ENCODE measurements at places on chromosomes 3 and 15.
A peak's percentile ranks its signal among the peaks of the same experiment; 100 is the strongest.

- no peak for DNase-seq
Observed at GRCh38 chr3:159273608-159274007, 471.8 kb downstream of the MFSD1 start.

GRCh38 chr3:141278196-141279076, 46.8 kb downstream of the PXYLP1 start:
- no peak for DNase-seq

GRCh38 chr3:134357914-134358811, 16.1 kb downstream of the AMOTL2 start:
- no peak for DNase-seq

DNA sequence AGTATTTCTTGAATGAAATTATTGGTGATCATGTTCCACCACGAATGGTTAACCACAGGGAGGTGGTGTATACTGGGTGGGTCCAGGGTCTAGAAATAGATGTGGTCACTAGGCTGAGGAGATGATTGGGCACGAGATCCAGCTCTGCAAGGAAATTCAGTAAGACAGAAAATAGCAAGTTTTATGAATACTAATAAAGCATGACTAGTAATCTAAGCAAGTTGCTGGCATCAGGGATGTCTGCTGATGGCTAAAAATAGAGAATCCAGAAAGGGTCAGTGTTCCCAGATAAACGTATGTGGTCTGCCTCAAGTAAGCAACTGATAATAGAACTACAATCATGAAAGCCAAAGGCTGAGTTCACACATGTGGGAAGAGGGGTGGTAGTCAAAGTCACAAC, 108.3 kb upstream of the FRMD4B start:
- no peak for DNase-seq

DNA sequence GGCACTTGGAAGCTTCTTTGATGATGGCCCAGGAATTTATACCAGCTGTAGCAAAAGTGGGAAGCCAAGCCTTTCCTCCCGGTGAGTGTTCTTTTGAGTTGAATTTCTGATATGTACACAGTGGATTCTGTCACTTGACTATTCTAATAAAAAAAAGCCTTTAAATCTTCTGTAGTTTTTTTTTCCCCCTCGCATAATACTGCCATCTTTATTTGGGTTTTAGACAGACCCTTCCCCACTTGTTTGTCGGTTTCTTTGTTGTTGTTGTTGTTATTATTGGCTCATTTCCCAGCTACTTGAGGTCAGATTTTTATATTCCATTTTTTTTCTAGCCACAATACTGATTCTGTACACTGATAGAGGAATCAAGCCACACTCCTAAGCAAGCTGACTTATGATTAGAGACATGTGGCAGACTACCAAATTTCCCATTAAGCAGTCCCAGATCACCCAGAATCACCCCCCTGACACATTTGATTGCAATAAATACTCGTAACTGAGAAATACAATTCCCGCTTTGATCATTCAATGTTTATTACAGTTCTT, 122.4 kb upstream of the IL12A start:
- no peak for DNase-seq

DNA sequence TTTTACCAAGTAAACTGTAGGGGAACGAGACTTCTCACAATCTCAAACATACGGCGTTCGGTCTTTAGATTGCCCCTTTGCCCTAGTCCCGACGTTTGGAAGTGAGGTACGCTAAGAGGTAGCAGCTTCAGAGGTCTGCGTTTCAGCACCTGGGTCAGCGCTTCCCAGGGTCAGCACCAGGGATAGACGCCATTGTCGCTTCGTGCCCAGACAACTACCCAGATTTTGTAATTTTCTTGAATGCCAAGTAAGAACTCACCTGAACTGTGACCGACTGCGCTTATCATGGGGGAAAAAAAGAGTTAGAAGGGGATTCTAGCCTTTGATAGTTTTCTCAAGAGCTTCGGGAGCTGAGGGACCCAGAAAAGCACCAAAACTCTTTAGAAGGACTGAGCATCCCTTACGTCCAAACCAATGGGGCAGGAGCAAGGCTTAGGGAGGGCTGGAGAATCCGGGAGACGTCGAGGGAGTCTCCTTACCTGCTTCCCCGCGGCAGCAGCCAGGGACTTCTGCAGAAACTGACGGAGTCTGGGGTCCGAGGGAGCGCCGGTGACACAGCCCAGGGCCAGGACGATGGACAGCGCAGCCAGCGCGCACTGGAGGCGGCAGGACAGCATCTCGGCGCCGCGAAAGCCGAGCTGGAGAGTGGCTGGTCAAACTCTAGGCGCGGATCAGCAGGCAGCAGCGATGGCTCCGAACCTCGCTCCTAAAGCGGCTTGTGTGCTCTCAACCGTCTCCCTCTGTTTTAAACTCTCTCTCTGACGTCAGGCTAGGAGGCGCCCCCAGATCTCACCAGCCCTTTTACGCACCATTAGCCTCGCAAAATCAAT, at the start of gene SST:
Gene SST, minus strand, starts transcription at position 720 of the 830 bp plus-strand sequence. Its CDS starts 103 bp downstream, at position 617.
- no peak for DNase-seq

DNA sequence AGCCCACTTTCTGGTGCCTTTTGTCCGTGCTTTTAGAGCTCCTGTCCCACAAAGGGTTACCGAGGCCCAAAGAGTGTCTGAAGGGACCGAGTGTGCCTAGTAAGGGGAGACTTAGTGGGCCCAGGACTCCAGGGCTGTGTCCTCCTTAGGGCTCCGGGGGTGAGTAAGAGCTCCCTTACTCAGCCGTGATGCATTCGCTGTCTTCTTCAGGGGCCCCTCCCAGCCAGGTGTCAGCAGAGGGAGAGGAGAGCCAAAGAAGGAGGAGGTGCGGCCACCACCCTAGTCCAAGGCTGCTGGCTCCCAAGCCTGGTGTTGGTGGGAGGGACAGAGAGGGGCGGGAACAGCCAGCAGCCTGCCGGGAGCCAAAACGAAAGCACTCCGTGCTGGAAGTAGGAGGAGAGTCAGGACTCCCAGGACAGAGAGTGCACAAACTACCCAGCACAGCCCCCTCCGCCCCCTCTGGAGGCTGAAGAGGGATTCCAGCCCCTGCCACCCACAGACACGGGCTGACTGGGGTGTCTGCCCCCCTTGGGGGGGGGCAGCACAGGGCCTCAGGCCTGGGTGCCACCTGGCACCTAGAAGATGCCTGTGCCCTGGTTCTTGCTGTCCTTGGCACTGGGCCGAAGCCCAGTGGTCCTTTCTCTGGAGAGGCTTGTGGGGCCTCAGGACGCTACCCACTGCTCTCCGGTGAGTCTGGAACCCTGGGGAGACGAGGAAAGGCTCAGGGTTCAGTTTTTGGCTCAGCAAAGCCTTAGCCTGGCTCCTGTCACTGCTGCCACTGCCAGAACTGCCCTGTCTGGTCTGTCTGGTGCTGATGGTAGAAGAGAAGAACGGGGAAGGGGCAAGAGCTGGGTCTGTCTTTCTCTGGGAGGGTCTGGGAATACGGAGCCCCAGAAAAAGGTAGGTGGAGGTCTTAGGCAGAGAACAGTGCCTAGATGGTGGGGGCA, at the start of gene IL17RC:
Gene IL17RC, plus strand, starts transcription at position 365 of the 947 bp plus-strand sequence. Its CDS starts 218 bp downstream, at position 583.
- DNase-seq = peak; percentile 82

GRCh38 chr3:160830796-160831195, 74.8 kb downstream of the PPM1L start:
- DNase-seq = no peak

DNA sequence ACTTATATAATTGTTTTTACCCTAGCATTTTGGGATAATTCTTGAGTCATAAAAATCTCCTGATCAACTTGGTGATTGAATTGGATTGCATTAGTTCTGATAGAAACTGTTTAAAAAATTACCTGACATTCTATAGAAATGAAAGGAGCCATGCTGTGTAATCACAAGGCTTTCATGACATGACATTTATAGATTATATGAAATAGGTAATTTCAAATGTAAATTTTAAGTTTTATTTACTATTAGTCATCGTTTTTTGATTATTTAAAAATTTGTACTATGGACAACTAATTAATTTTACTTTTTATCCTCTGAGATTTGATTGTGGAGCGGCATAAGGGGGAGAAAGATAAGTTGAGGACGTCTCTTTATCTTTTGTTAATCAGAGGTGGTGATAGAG, 12.3 kb upstream of the CHD2 start:
- no peak for DNase-seq

DNA sequence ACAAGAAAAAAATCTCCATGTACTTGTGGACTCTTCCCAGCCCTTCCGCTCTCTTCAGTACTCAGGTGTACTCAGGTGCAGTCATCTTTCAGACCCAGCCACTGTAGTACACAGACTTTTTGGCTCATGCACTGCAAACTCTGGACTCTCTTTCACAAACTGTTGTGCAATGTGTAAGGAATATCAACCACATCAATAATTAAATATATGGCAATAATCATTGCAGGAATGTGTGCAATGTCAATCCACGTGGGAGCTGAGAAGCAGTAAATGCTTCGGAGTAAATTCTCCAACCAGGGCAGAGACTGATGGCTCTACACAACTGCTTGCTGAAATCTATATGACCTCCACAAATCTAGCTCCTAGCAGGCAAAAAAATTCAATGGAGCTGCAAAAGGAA, 287.3 kb upstream of the COL8A1 start:
- DNase-seq = no peak

DNA sequence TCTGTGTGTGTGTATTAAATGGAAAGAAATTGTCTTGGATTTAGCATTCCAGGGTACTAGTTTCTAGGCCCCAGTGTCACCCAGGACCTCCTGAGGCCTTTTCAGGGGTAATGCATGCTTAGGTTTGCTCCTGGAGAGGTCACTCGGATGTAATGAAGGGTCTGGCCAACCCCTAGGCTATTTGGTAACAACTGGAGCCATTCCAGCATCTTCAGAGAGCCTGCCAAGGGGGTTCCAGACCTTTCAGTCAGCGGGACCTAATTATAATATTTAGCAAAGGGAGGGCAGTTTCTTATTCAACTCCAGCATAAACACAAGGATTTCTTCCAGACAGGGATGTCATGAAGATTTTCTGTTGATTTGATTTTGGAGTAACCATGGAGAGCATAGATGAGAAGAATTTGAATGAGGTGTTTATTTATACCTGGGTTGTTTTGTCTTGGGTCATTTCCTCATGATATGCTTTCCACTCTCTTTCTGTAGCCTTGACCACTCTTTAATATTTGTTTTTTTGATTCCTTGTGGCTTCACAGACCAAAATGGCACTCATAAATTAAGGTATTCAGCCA, 17.4 kb downstream of the KAT2B start:
- DNase-seq = no peak

DNA sequence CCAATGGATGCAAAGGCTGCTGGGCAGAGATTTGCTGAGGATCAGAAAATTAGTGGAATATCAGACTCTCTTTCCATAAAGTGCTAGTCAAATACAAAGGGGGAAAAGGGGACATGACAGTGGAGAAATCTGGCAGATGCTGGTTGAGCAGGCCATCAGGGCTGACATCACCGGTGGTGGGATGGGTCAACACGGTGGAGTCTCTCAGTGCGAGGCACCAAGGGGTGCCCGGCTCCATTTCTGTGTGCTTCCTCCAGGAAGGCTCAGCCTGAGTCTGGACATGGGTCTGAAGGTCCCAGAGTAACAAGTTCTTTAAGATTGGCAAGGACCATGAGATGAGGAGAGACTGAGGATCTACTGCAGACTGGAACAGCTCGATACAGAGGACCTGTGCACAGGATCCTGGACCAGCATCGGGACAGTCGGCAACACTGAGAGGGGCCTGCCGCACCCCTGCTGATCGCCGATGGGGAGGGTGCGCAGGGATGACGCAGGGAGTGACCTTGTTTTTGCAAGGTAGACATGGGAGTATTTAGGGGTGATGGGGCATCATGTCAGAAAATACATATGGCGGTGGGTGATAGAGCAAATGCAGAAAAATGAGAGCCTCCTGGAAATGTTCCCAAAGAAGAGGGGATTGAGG, 92.7 kb downstream of the SEC22A start:
- no peak for DNase-seq

- DNase-seq = no peak
Observed at GRCh38 chr3:23241256-23241655, 38.1 kb downstream of the UBE2E2 start.

DNA sequence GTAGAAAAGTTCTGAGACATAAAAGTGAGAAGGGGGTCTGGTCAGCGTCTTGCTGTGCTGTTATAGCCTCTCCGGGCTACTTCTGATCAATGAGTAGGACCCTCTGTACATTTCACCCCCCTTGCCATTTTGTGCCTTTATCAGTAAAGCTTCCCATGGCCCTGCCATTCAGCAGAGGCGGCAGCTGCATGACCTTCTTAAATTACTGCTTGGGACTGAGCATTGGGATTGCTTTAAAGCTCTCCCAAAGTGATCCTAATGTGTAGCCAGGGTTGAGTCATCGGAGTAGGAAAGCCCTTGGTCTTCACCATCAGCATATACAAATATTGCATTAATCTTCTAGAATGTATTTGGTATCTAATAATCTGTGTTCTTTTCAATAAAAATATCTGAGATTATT, 70.2 kb downstream of the FMN1 start:
- DNase-seq = no peak

DNA sequence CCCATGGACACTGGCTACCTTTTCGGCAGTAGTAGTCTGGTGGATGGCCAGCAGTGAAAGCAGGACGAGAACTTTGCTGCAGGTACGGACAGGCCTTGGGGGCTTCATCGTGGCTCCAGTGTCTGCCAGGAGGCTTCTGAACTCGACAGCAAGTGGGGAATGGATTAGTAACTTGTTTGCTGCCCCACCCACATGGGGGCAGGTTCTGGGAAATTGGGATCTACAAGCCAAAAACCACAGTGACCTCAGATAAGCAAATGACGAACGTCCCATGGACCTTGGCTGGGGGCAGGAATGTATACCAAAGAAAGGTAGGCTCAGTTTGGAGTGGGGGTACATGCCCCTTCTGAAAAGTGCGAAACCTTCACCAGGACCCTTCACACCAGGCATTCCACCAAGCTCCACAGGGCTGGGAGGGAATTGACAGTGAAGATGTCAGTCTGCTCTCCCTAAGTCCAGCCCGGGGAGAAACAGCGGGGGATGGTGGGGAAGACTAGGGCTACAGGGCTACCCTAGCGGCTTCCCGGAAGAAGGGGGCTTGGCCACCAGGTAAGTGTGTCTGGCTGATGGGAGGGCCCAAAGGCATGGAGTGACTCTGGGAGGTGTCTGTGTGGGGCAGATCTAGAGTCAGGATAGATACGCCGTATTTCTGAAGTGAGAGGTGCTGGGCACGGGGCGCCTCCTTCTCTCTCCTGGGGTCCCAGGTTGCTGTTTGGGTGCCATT, at the start of gene ITIH4:
Gene ITIH4, minus strand, starts transcription at position 138 of the 724 bp plus-strand sequence. Its CDS starts 30 bp downstream, at position 108.
- no peak for DNase-seq

DNA sequence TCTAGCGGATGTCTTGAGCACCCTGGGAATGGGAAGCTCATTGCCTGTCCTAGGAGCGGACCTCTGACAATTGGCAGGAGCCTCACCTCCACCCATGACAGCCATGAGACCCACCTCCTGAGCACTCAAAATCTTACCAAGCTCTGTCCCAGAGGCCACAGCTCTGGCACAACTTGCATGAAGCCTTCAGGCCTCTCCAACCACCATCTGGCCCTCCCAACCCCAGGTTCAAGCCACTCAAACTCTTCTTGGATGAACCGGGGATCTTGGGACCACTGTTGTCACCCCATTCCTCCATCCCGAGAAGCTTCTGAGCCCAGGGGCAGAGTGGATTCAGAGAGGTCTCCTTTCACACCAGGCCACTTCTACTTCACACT, 1.5 kb downstream of the VIPR1 start:
- no peak for DNase-seq

DNA sequence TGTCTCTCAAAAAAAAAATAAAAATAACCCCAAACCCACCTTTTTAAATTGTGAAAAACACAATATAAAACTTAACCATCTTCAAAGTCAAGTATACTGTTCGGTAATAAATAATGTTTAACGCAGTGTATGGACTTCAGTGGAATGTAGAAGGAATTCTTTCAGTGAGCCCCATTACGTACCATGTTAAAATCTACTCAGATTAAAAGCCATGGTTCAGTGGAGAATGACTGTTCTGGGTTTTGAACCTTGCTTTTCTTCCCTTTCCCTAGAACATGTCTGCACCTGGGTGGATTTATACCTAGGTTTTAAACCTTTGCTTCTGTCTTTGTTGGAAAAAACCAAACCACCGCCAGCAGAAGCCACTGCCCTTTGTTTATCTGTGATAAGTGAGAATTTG, 27.5 kb downstream of the DAG1 start:
- no peak for DNase-seq

Data from NCI-H345 (cell line).